ENCODE measurements at places on chromosomes 6 and 20.

- no peak for DNase-seq
Observed at GRCh38 chr6:78623554-78623953, 243.8 kb upstream of the IRAK1BP1 start.

- DNase-seq: no peak
Observed at GRCh38 chr6:128763599-128764300, 119.2 kb upstream of the LAMA2 start.

DNA sequence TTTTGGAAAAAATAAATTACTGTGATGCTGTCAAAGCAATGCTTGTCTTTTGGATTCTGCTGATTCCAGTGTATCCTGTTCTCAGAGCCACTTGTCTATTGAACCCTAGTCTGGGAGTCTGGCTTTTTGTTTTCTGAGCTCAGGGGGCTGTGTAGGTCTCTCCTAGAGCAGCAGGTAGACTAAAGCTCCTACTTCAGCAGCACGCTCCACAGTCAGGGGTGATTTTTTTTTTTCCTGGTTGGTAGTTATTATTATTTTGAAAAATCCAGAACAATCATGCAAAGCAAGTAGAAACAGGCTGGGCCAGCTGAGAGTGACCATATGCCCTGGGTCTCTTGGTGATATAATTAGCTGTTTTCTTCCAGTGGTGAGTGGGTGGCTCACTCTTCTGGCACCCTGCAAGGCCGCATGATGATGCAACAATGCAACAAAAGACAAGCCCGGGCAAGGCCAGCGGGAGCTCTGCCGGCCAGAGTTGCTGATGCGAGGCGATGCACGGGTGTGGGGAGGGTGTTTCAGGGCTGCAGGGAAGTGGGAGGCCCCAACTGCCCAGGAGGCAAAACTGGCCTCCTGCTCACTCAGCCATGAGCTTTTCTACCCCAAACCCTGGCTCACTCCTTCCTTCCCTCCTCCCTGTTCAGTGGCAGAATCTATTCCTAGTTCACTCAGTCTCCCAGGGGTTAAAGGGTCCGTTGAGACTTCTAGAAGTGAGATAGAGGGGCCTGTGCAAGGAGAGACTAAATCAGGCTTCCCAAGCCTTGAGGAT, 11.5 kb upstream of the CDKN1A start:
- DNase-seq: no peak

DNA sequence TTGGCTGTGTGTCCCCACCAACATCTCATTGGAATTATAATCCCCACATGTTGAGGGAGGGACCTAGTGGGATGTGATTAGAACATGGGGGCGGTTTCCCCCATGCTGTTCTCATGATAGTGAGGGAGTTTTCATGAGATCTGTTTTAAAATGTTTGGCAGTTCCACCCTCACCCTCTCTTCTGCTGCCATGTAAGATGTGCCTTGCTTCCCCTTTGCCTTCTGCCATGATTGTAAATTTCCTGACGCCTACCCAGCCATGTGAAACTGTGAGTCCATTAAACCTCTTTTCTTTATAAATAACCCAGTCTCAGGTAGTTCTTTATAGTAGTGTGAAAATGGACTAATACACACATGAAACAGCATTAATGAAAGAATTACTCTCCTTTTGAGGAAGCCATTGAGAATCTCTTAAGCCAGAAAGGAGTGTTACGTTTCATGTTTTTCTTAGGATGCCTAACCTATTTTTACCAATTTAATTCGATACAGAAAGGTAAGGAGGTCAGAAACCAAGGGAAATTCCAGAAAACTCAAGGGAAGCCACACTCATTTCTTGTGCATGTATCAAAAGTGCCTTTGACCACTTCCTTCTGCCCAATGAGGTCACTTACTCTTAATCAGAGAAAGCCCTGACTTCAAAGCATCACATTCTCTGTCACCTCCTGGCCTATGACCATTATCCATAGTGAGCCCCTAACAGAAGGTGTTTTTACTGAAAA, 24.7 kb upstream of the HINT3 start:
- no peak for DNase-seq

- DNase-seq: peak; percentile 59
Observed at GRCh38 chr6:139161817-139162284, 27.0 kb downstream of the HECA start.

GRCh38 chr6:129115471-129115870, 232.5 kb downstream of the LAMA2 start:
- no peak for DNase-seq

GRCh38 chr20:61443443-61444126, 191.5 kb downstream of the CDH4 start:
- no peak for DNase-seq

GRCh38 chr20:11001302-11001701, 327.5 kb upstream of the JAG1 start:
- no peak for DNase-seq

DNA sequence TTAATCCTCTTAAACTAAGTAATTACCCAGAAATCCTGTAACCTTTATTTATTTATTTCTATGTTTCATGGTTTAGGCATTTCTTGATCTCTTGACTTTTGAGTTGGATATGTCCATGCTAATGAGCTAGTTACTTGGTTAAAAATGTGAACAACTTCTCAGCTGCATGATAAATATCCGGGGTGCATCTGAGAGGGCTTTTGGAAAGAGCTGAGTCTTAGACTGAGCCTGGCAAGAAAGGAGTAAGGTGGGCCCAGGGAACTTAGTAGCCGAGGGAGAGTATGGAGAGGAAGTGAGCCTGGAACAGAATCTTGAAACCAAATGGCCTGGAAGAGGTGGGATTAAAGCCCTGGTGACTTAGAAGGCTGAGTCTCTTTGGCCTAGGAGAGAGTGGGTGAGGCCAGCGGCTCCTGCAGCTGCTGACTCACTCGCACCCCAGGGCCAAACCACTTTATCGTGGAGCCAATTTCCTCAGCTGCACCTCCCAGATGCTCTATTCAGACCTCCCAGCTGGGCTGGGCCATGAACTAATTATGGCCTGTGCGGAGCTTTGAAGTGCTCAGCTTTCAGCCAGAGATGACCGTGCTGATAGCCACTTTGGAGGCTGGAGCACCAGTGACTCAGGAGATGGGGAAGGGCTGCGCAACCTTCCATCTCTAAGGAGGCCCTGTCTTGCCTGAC, 19.1 kb downstream of the TGM3 start:
- DNase-seq: no peak

DNA sequence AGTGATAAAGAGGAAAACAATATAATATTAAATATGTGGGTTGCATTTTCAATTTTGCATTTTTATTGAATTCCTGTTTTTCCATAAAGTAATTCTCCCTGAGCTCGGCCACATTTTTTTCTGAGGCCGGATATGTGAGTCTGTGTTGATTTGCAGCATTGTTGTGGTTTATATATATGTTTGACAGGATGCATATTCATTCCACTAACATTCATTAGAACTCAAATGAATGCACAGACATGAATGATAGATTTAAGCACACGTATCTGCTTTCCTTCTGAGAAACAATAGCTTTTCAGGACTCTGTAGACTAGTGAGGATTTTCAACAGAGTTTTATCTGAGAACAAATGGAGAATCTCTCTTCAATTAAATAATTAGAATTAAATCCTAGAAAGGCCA, 10.6 kb upstream of the EXOC2 start:
- DNase-seq: no peak

DNA sequence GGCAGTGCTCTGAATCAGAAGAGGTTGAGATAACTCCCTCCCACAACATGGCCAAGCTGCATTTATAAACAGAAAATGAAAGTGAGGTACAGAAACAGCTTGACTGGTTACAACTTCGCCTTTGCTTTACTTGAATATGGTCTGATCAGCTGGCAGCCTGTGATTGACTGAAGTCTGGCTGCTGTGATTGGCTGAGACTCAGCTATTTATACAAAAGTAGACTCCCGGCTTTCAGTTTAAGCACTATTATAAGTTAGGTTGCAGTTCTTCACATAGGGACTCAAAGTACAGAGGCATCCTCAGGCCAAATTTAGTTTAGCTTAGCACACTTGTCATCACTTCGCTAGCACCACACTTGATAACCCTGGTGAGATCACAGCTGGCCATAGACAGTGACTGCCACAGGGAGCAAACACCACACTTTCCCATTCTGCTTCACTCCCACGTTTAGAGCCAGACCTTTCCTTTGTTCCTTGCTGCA, 362.6 kb downstream of the EPM2A start:
- DNase-seq: no peak

DNA sequence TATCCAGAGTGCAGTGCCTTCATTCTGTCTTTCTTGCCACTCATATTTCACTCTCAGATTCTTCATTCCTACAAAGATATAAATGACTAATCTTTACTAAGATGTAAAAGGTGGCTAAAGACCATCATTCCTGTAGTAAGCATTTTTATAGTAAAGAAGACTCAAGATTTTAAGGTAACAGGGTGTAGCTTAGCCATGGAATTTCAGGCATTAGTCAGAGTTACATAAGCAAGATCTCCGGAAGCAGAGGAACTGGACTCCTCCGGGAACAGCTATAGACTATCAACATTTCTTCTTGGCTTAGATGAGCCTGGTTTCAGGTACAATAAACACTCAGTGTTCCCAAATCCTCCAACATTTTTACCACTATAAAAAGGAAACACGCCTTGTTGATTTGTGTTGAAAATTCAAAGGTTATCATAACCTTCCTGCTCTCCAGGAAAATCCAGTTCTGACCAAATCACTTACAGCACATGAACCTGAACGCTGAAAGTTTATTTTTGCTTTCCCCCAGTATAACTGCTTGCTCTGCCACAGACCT, 23.7 kb downstream of the SERPINB1 start:
- DNase-seq: no peak

GRCh38 chr6:35057449-35058357, 83.4 kb downstream of the TCP11 start:
- DNase-seq: no peak

DNA sequence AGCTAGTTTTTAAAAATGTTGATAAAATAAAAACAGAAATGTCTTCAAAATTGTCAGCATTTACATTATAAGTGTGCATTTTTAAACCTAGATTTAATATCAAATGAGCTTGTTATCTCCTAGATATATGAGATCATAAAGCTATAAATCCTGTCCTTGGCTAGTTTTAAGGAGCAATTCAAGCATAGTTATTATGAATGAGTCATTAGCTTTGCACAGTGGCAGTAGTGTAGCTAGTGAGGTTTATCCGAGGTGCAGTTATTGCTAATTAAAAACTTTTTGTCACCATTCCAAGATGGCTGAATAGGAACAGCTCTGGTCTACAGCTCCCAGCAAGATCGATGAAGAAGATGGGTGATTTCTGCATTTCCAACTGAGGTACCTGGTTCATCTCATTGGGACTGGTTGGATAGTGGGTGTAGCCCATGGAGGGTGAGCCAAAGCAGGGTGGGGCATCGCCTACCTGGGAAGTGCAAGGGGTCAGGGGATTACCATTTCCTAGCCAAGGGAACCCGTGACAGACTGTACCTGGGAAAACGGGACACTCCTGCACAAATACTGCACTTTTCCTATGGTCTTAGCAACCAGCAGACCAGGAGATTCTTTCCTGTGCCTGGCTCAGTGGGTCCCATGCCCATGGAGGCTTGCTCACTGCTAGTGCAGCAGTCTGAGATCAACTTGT, 108.8 kb upstream of the SYNCRIP start:
- DNase-seq: no peak

DNA sequence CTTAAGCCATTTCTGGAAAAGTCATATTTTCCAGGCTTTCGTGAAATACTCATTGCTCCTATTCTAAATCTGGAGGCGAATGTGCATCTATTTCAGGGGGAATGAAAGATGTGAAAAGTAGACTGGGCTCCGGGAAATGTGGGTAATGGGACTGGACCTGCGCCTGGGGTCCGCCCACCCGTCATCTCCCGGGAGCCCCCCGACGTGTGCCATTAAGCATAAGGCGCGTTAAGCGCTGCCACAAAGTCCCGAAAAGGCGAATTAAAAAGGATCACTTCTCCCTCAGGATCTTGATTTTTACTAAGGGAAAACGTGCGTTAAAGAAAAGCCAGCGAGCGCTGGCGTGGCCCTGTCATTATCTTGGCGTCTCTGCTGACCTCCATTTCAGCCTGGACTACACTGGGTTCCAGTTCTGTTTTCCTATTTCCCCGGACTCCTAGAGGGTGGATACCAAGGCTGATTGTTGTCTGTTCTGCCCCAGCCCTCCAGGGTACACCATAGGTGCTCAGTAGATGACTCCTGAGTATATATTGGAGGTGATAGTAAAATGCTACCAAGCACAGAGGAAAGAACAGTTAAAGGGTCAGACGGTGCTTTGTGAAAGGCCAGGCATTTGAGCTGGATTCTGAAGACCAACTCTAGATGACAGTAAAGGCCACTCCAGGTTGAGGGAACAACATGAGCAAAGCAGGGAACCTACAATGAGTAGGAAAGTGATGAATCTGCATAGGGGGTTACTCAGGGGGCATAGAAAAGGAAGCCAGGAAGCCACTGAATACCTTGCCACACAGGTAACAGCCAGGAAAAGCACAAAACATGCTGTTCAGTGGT, 89.2 kb upstream of the ARID1B start:
- DNase-seq: no peak

GRCh38 chr6:14921170-14921569, 324.7 kb upstream of the JARID2 start:
- DNase-seq: no peak

GRCh38 chr20:49054056-49054643, 8.0 kb downstream of the CSE1L start:
- no peak for DNase-seq

- no peak for DNase-seq
Observed at GRCh38 chr20:59157064-59157463, 6.6 kb upstream of the ZNF831 start.

GRCh38 chr6:39430871-39431523, 108.5 kb upstream of the KCNK16 start:
- DNase-seq: no peak

- DNase-seq: no peak
Observed at GRCh38 chr6:151481786-151482185, 12.0 kb upstream of the CCDC170 start.

DNA sequence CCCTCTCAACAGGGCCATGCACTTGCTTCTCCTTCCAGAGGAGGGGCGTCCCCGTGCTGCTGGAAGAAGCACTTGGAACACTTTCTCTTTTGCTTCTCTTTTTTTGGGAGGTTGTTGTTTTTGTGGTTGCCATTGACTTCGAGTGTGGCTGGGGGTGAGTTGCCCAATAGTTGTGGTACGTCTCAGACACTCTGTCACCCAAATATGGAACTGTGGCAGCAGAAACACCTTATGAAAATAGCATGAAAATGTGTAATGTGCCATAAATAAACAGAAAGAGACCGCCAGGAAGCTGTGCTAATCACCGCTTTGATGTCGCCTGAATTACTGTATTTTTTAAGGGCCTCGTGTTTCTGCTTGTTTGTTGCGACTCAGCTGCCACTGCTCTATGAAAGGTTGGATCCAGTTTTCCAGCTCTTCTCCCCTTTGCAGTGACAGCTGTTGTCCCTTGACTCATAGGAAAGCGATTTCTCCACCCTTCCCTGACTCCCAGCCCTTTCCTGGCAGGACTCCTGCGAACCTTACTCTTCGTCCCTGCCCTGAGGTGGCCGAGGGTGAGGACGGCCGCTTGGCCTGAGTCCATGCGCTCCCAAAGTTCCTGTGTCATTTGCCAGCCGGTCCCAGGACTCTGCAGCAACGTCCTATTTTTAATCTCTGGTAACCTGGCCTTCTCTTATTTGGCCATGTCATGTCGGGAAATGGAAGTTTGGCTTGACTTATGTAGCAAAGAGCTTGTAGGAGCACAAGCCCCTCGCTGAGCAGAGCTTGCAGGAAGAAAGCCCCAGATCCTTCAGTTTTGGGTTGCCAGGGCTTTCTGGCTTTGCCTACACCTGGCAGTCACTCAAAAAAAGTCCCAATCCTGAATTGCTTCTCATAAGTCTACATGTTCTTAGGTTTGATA, 694.6 kb downstream of the QKI start:
- no peak for DNase-seq
